AG08395 (cell line): ENCODE measurements at places on chromosomes 11 and 22.

- DNase-seq = no peak
Measured at GRCh38 chr22:29713156-29713727, 6.6 kb upstream of the CABP7 start.

DNA sequence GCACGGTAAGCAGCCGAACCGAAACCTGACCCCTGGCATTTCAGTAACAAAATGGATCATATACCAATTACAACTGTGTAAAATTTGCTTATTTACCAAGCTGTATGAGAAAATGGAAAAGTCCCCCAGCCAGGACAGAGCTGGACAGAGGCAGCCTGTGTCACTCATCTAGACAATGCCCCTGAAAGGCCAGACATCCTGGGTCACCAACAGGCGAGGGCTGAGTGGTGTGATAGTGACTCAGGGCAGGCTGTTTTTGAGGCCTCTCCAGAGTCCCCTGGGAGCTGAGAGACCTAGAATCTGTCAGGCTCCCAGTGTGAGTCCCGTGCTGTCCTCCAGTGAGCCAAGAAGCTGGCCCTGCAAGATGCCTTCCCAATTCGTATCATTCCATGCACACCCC is 680.4 kb downstream of the TBC1D22A start:
- no peak for DNase-seq

DNA sequence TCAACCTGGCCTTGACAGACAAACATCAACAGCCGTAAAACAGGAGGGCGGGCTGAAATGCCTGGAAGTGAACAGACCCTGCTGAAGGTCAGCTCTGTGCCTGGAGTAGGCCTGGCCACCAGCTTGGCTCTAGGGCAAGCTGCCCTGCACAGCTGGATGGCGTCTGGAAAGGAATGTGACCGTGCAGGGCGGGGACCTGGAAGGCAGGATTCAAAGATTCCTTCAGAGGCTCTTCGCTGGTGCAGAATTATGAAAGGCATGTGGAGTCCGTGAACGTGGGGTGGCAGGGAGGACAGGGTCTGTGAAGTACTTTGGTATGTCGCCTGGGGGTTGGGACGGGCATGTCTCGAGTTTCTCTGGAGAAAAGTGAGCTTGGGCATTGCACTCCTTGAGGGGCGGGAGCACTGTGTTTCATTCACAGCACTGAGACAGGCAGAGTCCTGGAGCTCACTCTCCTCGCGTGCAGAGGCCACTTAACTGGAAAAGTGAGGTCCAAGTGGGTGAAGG is 1.5 kb downstream of the EHD1 start:
- peak; percentile 69 for DNase-seq

DNA sequence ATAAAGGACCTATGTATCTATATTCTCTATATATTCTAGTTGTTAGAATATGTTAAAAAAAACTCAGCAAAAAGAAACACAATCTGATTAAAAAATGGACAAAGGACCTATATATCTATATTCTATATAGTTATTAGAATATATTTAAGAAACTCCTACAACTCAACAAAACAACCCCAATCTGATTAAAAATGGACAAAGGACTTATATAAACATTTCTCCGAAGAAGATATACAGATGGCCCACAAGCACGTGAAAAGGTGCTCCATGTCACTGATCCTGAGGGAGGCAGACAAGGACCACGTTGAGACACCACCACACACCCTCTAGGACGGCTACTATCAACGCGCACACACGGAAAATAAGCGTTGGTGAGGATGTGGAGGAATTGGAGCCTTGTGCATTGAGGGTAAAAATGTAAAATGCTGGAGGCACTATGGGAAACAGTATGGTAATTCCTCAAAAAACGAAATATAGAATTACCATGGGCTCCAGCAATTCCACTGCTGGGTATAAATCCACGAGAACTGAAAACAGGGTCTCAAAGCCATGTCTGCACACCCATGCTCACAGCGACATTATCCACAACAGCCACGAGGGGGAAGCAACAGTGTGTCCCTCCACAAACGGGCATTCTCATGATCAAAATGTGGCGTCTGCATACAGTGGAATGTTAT is 22.7 kb downstream of the YPEL1 start:
- peak; percentile 89 for DNase-seq

- DNase-seq = no peak
Measured at GRCh38 chr22:32636884-32637283, 162.3 kb downstream of the FBXO7 start.

DNA sequence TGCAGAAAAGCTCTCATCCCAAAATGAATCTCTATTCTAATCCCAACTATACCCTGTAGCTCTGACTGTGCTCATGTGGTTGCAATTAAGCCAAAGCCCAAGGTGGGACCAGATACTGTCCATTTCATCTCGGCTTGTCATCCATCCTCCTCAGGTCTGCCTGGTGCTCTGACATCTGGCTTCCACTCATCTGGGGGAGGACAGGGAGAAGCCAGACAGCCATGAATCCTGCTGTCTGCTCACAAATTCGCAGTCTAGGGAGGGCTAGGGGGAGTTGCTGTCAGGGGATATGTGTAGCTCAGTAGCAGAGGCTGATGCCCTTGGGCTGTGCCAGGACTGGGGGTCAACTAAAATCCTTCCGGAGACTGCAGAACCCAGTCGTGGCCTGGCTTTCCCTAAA is 167.1 kb downstream of the ETS1 start:
- no peak for DNase-seq

DNA sequence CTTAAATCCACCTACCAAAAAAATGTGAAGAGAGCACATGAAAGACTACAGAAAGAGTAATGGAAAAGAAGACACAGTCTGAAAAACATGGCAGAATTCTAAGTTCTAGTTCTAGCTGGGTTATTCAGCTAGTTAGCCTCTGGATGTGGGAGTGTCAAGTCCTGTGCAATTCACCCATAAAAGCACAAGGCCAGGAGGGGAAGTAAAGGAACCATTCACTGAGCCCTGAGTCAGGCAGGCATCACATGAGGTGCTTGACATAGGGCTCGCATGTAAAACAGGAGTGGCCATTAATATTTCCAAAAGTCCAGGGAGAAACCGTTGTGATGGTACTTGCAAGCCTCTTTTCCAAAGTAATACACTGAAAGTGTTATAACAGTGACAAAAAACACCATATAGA is 103.7 kb downstream of the GAB2 start:
- DNase-seq = no peak

GRCh38 chr11:75271730-75272129 is 31.2 kb downstream of the TPBGL start:
- no peak for DNase-seq

DNA sequence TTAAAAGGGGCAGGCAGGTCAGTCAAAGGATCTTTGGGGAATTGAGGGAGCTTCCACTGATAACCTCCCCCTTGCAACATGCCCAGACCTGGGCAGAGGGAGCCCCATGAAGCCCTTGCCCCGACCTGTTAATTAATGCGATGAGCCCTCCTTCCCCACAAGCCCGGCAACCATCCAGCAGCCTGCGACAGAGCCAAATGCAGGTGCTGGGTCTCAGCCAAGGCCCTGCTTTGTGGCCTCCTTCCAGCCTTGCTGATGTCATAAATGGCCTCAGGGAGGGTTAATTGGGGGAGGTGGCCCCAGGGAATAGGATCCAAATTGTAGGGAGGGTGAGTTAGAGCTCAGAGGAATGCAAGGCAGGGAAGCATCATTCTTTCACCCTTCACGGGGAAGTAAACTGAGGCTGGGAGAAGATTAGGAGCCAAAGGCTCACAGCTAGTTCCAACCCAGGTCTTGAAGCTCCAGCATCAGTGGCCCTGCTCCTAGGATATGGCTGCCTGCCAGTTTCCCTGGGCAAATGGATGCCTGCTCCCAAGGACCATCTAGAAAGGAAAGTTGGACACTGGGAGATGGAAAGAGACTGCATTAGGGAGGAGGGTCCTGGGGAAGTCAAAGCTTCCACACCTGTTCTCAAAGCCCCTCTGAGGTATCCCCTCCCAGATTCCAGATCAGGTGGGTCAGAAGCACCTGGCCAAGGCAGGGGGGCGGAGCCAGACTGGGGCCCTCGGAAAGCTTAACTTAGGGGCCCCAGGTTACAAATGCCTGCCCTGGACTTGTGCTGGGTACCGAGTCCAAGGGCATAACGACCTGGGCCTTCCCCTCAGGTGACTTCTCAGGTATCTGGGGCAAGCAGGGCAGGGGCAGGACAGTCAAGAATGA is 34.1 kb downstream of the LMO1 start:
- no peak for DNase-seq

DNA sequence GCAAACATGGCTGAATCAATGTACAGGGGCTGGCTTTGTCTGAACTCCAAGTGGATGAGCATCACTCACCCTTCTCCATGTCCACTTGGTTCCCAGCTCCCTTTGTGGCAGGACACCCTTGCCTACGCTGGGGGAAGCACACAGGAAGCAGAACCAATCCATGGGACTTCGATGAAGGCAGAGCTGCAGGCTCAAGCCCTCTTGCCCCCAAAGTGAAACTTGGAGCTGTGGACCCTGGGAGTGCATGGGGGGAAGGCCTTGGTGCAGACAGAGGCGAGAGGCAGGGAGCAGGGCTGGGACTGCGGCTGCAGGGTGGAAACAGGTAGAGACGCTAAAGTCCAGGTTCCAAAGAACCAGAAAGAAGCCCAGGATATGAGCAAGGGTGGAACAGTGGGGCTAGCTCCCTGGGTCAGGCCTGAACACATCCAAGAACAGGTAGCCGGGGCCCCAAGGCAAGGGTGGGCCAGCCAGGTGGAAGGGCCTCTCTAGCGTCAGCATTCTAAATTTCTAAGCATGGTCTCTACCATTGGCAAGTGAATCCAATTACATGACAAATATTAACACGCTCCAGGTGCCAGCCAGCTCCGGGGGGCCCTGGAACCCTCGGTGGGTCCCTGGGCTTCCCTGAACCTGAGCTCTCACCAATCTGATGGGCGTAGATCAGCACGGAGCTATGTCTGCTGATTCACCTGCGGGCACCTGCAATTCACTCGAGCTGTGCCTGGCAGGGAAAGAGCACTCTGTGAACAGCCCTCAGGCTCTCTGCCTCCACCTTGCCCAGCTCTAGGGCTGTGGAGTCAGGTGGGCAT is 532.8 kb downstream of the BRD1 start:
- DNase-seq = no peak

DNA sequence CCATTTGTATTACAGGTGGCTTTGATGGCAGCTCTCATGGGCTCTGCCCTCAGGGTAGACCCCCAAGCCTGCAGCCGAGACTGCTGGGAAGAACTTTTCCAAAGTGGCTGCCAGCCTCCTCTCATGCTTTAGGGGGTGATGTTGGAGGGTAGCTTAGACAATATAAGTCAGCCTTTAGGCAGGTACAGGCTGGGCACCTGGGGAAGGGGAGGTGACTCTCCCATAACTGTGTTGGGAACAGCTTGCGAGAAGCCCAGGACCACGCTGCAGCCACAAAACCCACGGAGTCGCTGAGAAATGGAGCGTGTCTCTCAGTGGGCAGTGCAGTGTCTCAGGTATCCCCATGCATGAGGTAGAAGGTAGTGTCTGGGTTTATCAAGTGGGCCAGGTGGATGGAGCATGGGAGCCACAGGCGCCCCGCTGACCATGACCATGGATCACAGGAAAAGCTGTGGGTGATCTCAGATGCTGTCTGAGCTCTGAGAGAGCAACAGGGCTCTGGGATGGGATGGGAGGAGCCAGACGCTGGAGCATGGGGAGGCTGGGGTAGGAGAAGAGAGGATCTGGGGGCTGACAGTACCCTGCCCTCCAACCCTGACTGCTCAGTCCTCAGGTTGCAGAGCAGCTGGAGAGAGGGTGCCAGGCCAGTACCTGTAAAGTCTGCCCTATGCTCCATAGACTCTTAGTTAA is 115.2 kb downstream of the FEZ1 start:
- no peak for DNase-seq

GRCh38 chr11:10038521-10039302 is 255.3 kb downstream of the SBF2 start:
- peak; percentile 4 for DNase-seq

DNA sequence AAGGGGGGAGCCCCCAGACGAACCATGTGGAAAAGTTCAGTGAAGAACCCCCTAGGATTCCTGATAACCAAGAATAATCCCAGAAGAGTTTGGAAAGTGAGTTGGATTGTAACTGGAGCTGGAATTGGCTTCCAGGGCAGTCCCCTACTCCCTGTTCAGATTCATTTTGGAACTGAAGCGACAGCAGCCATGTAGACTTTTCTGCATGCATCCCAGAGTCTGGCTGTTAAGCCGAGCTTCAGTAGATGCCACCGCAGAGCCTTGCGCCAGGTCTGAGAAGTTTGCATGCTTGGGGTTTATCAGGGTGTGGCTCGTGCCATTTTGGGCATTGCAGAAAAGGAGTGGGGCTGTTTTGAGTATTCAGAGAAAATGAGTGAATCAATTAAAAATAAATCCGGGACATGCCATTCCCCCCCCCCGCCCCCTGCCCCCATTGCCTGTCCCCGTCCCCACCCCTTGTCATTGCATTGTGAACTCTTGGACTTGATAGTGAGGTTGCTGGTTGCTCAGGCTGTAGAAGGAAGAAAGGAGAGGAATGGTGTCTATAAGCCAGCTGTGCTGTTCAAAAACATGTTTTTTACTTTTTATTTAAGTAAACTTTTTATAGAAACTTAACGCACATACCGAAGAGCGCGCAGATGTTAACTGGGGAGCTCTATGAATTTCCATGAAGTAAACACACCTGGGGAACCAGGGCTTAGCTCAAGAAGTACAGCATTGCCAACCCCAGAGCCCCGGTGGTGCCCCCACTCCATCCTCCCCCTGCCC is 71.2 kb downstream of the LDLRAD3 start:
- no peak for DNase-seq

DNA sequence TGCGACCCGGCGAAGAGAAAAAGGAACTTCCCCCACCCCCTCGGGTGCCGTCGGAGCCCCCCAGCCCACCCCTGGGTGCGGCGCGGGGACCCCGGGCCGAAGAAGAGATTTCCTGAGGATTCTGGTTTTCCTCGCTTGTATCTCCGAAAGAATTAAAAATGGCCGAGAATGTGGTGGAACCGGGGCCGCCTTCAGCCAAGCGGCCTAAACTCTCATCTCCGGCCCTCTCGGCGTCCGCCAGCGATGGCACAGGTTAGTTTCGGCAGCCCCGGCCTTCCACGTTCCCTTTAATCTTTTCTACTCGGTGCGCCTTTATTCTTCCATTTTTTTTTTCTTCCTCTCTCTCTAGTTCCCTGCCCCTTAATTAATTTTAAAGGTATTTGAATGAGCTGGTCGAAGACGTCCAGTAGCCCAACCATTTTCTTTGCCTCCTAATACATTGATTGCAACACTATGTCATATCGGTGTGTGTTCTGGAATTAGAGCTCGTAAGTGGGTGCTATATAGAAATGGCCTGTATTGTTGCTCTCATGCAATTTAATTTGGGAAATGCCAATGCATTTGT is 537 bp downstream of the EP300 start:
- no peak for DNase-seq

- no peak for DNase-seq
Measured at GRCh38 chr11:67275606-67276409, 9.5 kb downstream of the GRK2 start.

DNA sequence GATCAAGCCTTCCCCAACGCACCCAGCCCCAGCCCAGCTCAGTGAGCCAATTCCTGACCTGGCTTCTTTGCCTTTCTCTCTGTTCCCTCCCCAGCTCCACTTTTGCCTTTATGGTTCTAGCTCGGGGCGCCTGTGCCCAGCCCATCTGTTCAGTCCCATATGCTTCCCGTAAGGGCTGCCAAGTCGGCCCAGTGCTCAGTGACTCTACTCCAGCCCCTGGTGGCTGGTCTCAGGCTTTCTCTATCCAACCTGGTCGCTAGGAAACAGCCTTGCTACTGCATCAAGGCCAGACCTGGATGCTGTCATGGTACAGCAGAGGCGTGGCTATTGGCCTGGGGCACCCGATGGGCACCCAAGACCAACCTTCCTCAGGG is 178.0 kb downstream of the DSCAML1 start:
- no peak for DNase-seq
